ENCODE measurements at places on chromosomes 1 and 21.

DNA sequence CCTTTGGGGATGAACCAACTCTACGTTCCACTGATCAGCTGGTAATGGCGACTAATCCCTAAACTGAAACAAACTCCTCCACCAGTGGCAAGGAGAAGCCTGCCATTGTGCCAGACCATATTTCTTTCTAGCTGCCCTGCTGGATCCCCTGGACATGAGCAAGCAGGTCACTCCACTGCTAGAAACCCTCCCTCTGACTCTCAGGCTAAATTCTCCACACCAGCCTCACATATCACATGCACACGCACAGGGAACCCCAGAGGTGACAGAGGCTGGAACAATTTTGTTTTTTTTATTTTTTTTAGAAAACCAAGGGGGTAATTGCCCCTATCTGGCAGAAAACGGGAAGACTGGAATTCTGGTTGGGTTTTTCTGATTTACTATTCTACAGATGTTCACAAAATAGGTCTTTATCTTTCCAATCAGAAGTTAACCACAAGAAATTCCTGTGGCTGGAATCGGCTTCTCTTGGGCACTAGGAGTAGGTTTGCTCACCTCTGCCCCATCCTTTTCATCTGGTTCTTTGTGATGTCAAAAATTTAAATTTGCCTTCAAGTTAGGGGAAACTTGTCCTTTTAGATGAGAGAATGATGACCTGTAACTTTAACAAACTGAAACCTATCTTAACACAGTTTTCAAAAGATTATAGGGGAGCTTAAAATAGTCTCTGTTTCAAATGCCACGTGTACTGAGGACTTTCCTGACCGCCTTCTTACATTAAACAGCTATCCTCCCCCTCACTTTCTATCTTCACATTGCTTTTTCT, 258.1 kb downstream of the SDCCAG8 start:
- DNase-seq: no peak

DNA sequence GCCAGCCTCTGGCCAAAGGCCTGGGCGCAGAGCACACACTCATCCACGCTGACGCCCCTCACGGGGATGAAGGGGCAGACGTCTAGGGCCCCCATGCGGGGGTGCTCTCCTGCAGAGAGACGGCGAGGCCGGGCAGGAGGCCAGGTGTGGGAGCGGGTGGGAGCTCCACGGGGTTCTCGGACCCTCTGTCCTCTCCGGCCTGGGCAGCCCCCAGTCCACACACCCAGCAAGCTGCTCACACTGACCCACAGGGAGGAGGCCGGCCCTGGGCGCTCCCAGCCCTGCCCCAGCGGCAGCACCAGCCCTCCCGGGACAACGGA, 2.5 kb downstream of the FTCD start:
- no peak for DNase-seq

- no peak for DNase-seq
These were observed 401 bp downstream of the TP73 start for GRCh38 chr1:3652548-3653285.

DNA sequence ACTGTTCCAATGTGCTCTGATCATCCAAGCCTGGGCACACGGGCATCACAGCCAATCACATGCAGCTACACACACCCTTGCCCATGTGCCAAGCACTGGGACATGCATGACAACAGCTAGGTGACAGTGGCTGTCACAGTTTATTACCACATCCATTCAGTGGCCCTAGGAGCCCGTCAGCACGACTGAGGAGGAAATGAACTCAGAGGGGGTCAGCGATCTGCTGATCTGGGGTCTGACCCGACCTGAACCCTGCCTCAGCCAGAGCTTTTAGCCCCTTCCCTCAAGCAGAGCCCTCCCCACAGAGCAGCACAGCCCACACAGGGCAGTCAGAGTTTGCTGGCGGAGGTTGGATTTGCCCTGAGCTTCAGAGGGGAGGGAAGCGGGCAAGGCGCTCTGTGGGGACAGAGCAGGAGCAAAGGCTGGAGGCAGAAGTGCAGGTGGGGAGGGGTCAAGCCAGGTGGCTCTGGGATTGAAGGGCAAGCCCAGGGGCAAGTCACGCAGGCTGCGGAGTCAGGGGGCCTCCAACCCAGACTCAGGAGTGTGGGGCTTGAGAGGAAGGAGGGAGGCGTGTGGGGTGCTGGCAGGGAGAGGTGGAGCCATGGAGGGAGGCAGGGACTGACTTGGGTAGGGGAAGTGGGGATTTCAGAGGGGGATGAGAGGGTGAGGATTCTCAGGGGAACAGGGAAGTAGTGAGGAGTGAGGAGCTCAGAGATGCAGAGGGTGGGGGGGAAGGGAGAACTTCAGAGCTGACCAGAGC, 10.4 kb downstream of the SH3BGRL3 start:
- DNase-seq: no peak

- DNase-seq: no peak
These were observed 536.6 kb upstream of the USP24 start for GRCh38 chr1:55751776-55752175.

DNA sequence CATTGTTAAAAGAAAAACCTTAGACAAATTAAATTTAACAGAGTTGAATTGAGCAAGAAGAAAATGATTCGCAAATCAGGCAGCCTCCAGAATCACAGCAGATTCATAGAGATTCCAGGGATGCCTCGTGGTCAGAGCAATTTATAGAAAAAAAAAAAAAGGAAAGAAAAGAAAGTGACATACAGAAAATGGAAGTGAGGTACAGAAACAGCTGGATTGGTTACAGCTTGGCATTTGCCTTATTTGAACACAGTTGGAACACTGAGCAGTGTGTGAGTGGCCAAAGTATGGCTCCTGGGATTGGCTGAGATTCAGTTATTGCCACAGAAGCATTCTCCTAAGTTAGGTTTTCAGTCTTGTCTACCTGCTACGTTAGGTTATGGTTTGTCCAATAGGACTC, 9.1 kb upstream of the C21orf91 start:
- no peak for DNase-seq

GRCh38 chr1:155012026-155012546, 9.5 kb downstream of the ZBTB7B start:
- DNase-seq: no peak

DNA sequence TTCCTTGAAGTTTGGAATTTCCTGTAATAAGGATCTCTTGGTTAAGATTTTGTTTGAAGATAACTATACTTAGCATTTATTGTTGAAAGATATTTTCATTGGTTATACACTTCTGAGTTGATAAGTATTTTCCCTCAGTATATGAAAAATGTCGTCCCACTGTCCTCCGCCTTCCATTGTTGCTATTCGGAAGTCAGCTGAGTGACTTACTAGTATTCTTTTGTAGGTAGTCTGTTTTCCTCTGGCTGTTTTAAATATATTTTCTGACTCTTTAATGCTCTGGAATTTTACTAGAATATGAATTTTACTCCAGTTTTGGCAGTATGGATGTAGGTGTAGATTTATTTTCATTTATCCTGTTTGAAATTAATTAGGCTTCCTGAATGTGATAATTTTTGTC, 498.7 kb upstream of the NFIA start:
- no peak for DNase-seq

GRCh38 chr1:234719454-234720251, 109.7 kb upstream of the IRF2BP2 start:
- no peak for DNase-seq

DNA sequence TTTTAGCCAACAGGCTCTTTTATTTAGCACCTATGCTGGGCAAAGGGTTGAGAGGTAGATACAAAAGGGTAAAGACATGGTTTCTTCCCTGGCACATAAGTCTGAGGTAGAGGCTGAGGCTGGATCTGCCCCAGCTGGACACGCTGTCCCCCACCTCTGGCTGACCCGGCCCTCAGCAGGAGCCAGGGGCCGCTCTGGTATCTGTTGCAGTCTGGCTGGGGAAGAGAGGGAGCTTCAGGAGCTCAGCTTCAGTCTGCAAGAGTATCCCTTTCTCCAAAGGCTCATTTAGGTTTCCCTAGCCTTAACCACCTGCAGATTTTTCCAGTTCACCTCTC, 14.2 kb downstream of the BLACAT1 start:
- DNase-seq: no peak

DNA sequence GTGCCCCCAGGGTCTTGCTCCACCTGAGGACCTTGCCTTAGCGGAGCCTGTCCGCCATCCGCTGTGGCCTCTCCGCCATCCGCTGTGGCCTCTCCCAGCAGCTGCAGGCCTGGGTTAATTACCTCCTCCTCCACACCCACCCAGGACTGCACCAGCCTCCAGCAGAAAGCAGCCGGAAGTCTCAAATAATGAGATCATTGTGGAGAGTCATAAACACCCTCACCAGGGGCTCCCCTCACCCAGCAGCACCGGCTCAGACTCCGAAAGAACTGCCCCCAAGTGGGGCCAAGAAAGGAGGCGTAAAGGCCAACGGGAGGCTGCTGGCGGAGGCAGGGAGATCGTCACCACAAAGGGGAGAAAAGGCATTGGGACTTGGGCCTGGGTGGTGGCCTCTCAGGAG, 10.7 kb upstream of the GPR153 start:
- no peak for DNase-seq

DNA sequence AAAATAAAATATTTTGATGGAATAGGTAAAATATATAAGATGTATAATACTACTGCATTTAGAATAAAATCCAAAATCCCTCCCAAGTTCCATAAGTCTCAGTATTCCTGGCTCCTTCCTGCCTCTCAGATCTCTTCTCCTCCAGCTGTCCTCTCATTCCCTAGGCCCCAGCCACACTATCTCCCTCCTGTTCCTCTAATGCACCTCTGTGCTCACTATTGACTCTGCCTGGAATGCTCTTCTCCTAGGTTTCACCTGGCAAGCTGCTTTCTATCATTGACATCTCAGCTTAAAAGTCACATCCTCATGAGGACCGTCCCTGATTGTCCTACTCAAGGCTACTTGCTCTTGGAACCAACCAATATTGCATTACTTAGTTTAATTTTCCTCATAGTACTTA, 7.2 kb downstream of the NME7 start:
- no peak for DNase-seq

DNA sequence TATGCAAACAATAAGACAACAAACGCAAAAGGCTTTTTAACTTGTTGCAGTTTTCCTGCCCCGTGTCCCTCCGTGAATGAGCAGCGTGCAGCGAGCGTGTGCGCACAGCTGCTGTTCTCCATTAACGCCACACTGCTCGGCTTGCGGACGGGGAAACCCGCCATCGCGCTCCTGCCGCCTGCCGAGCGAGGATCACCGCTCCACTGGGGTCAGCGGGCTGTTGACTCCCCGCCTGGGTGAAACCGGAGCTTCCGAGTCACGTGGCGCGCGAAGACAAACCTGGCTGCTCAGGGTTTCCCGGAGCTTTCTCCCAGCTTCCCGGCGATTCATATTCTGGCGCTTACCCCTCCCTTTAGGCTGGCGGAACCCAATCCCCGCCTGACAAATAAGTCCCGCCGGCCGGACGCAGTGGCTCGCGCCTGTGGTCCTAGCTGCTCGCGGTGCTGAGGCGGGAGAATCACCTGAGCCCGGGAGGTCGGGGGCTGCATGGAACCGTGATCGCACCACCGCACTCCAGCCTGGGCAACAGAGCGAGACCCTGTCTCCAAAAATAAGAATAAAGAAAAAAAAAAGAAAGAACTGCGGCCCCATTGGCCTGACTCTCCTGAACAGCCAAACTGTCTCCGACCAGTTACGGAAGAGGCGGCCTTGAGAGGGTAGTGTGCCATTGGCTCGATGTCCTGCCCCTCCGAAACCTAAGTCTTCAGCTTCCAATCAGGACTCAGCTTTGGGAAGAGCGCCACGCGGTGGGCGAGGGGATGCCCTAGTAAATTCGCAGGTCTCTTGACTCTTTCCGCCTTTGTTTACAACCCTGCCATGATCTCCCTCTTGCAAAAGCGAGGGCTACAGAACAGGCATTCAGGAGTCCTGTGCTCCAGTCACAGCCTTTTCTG, at the start of gene CREB3L4:
Gene CREB3L4, plus strand, starts transcription at position 796 of the 893 bp plus-strand sequence. CDS start 624 bp downstream, outside the sequence.
- DNase-seq: peak; percentile 63

Measured in stimulated activated CD4-positive, alpha-beta T cell treated with anti-CD3 and anti-CD28 coated beads, Interleukin-15, amount 100 ng/mL, for 1 hour (primary cell).